Stimulated activated CD8-positive, alpha-beta memory T cell treated with anti-CD3 and anti-CD28 coated beads, Interleukin-4, amount 100 ng/mL, for 48 hours (primary cell): ENCODE measurements at places on chromosomes 12 and 14.

DNA sequence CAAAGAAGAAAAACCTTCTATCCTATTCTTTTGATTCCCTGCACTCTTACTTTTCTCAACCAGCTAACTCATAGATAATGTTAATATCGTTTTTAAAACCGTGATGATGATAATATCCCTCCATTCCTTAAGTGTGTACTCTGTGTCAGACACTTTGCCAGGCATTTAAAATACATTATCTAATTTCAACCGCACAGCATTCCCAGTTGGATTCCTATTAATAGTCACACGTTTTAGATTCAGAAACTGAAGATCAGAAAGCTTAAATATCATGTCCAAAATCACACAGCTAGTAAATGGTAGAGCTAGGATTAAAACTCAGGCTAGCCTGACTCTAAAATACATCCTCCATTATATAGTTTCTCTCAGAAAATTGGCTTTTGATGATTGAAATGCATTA, 366.0 kb downstream of the NELL2 start:
- DNase-seq: no peak

- no peak for DNase-seq
These were observed 66.2 kb downstream of the PTGER2 start for GRCh38 chr14:52380294-52380693.

DNA sequence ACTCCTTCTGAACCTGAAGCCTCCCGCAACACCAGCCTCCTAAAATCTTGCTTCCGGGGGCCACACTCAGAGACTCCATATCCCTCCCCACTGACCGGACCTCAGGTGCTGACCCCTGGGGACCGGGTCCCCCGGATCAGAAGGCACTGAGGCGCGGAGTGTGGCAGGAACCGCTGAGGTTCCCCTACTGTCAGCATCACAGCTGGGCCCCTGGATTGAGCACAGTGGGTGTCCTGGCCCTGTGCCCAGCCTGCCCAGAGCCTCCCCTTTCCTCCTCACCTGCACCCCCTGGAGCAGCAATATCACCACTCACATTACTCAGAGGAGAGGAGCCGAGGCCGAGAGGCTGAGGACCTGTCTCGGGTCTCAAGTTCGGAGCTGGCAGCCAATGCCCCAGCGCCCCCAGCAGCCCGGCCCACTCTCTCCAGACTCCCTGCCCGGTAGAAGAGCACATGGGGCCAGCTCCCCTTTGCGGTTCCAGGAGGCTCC, 101.2 kb upstream of the EIF5 start:
- no peak for DNase-seq

GRCh38 chr12:6271281-6271680, 39.2 kb upstream of the PLEKHG6 start:
- no peak for DNase-seq

DNA sequence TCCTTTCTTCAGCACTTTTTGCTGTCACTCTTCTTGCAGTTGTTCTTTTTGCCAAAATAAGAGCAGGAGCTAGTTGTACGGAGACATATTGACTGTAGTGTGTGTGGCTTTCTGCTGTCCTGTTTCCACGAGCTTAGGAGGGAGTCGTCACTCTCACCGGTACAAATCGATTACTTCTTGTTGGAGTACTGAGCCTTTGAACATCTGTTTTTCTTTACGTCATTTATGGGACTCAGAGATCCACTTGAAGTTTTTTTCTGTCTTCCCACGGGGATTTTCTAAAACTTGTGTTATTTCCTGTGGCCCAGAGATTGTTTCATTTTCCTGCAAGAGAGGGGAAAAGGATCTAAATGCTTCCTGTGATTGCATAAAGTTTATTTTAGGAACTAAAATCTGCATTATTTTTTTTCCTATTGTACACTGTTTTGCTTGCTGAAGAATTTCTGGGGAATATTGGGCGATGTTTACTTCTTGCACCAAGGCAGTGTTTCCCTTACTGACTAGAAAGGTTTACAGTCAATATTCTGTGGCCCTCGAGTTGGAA, 199.8 kb upstream of the ARHGAP5 start:
- no peak for DNase-seq

GRCh38 chr12:1436015-1436414, 158.4 kb downstream of the FBXL14 start:
- DNase-seq: no peak

GRCh38 chr14:90388437-90388836, 8.4 kb upstream of the CALM1 start:
- DNase-seq: no peak

GRCh38 chr14:104130974-104131651, 7.3 kb upstream of the KIF26A start:
- DNase-seq: peak; percentile 44

DNA sequence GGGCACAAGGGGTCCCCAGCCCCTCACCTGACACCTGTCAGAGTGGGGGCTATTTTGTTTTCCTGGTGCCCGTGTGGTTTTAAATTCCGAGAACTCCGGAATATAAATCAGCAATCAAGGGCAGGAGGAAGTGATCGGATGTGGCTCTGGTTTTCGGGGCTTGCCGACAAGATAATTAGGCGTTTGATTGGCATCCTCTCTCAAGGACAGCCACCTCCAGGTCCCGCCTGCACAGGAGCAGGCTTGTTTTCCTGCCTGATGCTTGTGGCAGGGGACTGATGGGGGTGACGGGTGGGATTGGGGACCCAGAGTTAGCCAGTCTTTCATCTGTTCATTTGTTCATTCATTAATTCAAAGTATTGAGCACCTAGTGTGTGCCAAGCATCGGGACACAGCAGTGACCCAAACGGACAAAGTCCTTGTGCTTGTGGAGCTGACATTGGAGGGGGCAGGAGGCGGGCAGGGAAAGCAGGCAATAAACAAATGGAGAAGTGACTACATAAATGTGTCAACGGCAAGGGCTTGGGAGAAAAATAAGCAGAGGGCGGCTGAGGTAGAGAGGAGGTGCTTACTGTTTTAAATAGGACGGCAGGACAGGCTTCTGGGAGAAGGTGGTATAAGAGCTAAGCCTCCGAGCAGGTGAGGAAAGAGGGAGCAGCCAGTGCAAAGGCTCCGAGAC, 166.5 kb downstream of the PHETA1 start:
- no peak for DNase-seq

DNA sequence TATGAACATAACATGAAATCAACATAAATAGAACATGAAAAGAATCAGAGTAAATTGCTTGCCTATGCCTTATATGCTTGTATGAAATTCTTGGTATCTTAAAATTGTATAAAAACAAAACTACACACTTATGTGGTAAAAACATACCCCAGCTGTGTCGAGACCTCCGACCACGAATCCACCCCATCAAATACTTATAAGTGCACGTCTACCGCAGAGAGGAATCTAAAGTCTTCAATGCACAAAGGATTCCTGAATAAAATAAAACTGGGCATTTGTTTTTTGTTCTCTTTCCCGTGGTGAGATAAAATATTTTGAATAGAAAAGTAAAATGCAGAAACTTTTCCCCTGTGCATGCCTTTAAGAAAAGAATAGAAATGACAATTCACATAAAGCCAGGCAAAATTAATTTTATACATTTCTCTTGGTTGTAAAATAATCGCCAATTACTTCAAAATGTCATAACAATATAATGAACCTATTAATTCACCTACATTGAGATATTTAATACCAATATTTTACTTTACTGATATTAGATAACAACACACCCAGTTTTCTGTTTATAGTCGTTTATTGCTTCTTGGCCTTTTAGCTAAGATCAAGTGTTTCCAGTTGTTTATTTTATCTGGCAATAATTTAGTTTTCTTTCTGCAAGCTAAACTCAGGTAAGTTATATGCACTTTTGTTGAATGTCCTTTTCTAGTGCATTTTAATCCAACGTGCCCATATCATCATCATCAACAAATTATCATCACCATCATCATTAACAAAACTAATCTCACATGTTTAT, 1.0 kb downstream of the KLRK1 start:
- no peak for DNase-seq

DNA sequence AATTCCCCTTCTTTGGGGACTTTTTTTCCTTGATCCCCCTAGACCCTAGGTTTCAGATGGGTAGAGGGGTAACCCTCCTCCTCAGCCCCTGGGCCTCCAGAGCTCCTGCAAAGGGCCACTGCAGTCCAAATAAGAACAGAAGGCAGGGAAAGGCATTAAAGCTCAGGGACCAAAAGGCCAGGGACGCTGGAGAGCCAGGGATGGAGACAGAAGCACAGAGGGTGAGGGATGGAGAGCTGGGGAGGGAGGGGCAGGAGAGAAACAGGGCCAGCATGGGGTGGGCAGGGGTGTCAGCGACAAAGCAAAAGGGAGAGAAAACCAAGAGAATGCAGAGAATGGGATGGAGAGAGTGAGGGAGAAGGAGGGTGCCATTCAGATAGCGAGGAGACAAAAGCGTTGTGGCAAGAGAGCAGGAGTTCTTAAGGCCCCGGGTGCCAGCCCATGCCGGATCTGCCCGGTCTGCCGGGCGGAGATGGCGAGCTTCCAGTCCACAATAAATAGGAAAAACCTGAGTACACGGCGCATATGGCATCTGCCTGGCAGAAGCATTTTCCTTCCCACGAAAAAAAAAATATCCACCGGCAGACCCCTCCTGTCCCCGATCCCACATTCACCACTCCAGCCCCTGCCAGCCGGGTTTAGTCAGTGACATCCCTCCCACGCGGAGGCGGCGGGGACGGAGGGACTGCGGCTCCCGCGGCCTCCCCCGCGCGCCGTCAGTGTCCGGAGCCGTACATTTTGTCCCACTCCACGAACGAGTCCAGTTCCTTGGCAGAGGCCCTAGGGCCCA, 28.6 kb downstream of the FIGNL2 start:
- DNase-seq: no peak

GRCh38 chr12:19474147-19474546, 34.9 kb downstream of the AEBP2 start:
- DNase-seq: no peak

- DNase-seq: peak; percentile 24
These were observed 25.0 kb downstream of the OTUB2 start for GRCh38 chr14:94051115-94051514.

DNA sequence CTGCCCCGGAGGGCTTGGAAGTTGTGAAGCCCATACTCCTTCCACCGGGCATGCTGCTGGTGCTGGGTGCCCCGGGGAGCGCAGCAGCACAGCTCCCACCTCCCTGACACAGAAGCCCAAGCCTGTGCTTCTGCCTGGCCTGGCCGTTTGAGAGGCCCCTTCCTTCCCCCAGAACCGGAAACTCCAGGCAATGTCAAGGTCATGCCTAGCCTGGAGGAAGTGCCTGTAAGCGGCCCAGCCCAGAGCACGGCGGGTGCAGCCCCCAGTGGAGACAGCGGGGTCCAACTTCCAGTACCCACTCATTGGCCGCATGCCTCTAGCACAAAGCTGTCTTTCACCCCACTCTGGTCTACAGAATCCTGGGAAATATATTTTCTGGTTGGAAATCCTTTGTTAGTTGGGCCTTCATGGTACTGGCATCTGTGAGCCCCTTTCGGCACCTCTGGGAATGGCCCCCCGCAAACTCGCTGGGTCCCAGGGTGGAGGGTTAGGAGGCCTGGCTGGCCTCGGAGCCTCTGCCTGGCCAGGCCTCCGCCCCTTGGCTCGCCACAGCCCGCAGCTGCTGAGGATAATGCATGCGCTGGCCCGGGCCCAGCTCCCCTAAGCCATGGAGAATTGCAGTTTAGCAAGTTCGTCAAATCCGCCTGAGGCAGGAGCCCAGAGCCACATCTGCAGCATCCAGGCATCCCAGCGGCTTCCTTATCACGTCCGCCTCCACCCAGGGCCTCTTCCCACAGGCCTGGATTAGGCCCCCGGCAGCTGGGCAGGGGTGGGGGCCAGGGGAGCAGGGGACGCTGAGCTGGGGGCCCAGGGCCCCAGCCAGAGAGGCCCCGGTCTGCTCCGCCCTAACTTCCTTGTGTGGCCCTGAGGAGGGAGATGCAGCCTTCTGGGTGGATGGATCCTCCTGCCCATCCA, 48.9 kb upstream of the DLK1 start:
- no peak for DNase-seq

DNA sequence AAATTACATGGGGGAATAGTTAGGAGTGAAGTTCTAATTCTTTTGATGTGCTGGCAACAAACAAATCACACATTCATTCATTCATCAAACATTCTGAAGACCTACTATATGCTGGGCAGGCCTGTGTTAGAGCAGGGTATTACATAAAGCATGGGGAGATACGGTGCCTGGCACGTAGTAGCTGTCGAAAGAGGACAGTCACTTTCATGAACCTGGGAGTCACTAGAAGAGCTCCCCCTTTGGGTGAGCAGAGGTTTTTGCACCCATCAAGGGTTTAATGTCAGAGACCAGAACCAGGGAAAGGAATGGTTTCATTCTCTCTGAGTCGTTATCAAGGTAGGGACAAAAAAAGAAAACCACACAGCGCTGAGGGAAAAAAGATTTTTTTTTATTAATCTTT, 10.0 kb downstream of the LHX5 start:
- DNase-seq: no peak

DNA sequence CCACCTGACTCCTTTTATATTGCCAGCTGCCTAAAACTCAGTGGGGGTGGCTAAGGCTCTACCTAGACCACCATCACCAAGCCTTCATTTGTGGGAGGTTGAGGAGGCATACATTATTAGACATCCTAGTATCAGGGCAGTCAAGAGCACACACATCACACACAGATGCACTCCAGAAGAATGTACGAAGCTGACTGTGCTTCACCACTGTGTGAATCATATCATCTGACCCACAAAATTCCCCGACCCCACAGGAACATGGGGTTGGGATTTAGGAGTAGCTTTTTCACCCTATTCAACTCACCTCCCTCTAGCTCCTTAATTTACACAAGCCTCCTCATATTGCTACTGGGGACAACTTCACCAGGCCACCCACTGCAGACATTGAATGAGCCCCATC, 64.8 kb upstream of the BDKRB2 start:
- no peak for DNase-seq

GRCh38 chr14:93014058-93015023, 91.4 kb downstream of the CHGA start:
- DNase-seq: no peak

GRCh38 chr14:55847766-55848165, 267.8 kb downstream of the KTN1 start:
- DNase-seq: no peak

DNA sequence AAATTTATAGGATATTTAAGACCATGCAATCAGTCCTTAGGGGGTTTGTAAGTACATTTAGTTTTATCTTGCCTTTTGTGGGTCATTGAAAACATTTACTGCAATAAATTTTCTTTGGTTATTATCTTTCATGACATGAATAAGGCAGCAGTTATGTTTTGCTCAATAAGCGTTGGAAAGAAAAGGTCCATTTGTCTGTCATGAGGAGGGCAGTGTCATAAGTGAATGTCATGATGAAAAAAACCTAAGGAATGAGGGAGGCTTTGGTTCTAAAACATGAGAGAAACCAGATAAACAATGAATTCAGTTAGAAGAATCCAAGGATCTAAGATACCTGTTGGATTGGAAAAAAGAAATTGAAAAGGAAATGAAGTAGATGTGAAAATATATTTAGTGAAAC, 209.4 kb downstream of the NAV3 start:
- no peak for DNase-seq

- no peak for DNase-seq
These were observed 896 bp downstream of the EID3 start for GRCh38 chr12:104304261-104305009.

DNA sequence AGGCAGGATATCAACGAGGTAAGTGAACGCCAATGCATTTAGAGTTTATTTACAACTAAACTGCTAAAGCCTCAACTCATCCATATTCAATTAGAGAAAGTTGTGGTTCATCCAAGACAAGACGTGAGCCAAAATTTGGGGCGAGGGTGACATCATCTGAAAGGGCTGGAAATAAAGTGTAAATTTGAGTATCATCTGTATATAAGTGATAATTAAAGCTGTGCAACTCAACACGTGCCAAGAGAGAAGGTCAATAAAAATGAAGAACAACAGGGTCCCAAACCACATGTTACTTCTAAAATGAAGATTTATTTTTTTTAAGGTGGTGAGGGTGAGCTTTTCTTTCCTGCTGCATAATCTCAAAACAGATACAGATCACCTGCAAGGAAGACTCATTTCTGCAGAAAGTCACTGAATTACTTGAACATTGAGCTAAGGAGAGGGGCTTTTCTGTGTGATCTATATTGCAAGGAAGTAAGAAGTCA, 203.6 kb downstream of the EFCAB11 start:
- DNase-seq: peak; percentile 60
